ENCODE measurements at places on chromosomes 16 and 17.

- DNase-seq, result no peak
These were observed 16.3 kb downstream of the SLX4 start for GRCh38 chr16:3595110-3595486.

DNA sequence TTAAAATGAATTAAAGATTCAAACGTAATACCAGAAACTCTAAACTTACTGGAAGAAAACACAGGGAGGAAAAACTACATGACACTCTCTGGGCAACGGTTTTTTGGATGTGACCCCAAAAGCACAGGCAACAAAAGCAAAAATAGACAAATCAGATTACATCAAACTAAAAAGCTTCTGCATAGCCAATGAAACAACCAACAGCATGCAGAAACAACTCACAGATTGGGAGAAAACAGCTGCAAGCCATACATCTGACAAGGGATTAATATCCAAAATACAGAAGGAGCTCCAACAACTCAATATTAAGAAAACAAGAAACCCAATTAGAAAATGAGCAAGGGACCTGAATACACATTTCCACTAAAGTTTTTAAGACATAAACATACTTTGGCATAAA, 69.2 kb upstream of the ALOX12 start:
- no peak for DNase-seq

DNA sequence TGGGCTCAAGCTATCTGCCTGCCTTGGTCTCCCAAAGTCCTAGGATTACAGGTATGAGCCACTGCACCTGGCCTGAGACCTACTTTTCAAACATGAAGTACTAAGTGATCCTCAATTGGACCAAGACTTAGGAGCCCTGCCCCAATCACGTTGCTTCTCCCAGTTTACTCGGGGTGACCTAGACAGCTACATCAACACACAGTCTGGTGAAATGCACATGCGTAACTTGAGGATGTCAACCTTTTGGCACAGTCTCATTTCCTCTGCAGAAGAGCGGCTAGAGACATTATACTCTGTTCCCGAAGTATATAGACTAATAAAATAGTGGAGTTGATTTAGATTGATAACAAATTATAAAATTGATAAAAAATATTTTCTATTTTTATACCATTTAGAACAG, 17.1 kb downstream of the FTO start:
- no peak for DNase-seq

GRCh38 chr17:33545124-33545523, 252.0 kb upstream of the ASIC2 start:
- DNase-seq, result no peak
